ENCODE measurements at places on chromosomes 5 and 9.

DNA sequence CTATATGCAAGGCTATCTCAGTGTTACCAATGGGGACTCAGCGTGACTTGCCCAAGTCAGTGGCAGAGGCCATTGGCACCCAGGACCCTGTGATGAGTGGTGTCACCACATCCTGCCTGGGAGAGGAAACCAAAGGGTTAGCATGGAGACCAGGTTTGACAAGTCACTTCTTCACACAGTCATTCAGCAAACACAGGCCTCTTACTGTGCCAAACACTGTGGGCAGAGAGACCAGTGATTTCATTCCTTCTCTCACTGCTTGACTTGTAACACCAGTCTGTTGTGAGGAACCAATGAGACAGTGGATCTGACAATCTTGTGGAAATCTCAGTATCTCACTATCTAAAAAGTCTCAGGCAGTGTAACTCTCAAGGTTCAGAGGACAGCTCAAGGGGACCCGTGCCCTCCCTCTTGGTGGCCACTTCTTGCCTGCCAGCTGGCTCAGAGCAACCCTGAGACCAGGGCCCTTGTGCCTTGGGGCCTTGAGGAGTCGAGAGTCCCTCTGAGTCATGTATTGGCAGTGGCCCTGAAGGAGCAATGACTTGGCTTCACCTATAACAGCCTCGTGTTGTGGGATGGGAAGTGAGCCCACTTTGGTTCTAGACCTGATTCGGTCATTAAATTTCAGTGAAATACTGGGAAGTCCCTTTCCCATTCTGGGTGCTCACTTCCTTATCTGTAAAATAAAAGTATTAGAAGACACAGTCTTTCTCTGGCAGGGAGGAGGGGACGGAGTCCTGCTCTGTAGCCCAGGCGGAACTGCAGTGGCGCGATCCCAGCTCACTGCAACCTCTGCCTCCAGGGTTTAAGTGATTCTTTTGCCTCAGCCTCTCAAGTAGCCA lies 1.6 kb downstream of the FABP6 start:
- DNase-seq: peak; percentile 10

- peak; percentile 51 for DNase-seq
Observed at GRCh38 chr9:35035851-35036701, 36.3 kb downstream of the VCP start.

DNA sequence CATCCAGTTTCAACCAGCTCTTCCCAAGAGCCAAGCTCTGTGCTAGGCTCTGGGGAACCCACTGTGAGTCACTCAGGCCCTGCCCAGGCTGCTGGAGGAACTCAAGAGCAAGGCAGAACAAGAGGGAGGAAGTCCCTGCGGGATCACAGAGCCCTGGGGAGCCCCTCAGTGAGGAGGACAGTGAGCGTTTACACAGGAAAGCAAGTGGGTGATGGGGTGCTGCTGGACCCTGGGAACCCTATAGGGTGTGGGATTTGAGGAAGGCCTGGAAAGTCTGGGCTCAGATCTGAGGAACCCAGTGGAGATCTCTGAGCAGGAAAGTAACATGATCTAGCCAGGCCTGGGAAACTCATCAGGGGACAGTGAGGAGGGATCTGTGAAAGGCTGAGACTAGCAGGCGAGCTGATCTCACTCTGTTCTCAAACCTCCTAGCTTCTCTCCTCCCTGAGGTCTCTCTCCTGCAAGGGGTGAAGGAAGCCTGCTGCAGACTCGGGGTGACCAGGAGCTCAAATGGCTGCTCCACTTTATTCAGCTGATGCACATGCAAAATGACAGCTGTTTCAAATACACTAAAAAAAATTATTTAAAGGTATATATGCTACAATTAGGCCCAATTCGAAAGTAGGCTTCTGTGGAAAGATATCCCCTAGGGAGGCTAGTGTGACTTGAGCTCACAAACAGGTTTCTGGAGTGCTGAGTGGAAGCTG lies 70.0 kb downstream of the SHB start:
- no peak for DNase-seq

DNA sequence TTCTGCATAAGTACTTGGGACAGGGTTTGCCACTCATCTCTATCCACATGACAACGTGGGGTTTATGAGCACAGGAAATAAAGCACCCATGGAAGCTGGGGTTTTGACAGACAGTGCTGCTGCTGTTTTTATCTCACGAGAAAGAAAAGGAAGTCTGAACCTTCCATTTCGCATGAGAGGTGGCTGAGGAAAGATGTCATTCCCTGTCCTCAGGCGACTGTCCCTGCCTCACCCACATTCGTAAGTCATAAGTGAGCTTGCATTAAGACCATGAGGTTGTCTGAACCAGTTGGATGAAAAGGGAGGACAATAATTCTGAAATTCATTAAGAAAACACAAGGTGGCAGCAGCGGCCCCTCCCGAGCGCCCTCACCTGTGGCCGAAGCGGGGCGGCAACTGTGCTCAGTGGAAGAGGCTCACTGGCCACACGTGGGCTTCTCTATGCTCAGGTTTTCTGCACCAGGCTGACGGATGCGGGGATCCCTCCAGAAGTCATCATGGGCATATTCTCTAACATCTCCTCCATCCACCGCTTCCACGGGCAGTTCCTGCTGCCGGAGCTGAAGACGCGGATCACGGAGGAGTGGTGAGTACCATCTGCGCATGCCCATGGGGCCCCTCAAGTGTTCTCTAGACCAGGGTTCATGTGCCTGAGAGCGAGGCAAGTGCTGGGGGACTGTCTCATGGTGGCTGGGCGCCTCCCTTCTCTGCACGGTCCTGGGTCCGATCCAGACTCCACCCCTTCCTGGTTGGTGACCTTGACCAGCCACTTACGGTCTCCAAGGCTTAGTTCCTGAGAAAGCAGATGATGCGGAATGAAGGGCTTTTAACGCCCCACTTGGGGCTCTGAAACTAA lies 54.7 kb upstream of the SUSD3 start:
- DNase-seq: peak; percentile 62

DNA sequence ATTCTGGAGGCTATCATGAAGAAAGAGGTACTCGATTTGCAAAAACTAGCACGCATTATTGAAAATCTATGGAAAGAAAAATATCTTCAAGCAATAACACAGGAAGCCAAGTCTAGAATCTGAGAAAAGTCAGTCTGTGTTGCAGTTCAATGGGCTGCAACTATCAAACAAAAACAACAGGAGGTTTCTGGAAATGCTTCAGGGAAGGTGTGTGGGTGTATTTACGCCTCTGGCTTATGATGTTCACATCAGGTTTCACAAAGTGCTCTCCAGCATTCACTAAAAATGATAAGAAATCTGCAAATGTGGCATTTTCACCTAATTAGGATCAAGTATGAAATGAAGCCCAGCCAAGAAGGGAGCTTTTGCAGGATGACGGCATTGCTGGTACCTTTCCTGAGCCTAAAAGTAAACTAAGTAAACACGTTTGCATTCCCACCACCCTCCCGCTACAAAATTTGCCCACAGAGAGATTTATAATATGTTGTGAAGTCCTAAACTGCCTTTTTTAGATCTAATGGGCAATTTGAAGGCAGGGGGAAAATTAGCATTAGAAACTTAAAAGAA lies 146.4 kb downstream of the GABRB2 start:
- no peak for DNase-seq

- no peak for DNase-seq
Observed at GRCh38 chr5:50476549-50476948, 35.5 kb upstream of the EMB start.

GRCh38 chr5:6319116-6319515 lies 59.2 kb downstream of the MED10 start:
- no peak for DNase-seq

GRCh38 chr5:64971513-64971912 lies 202.8 kb downstream of the CWC27 start:
- no peak for DNase-seq

DNA sequence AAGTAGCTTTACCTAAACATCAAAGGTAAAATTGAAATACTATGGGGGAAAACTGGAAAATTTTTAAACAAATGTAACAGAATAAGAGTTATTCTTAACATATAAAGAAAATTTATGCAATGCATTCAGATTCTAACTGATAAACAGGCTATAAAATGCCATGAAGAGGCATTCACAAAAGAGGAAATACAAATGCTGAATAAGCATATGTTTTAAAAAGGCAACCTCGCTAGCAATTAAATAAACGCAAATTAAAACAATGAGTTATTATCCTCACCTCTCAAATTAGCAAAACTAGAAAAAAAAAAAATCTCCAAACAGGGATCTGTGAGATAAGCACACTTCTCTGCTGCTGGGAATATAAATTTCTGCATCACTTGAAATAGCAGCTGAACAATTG lies 63.2 kb upstream of the BRINP1 start:
- DNase-seq: no peak

DNA sequence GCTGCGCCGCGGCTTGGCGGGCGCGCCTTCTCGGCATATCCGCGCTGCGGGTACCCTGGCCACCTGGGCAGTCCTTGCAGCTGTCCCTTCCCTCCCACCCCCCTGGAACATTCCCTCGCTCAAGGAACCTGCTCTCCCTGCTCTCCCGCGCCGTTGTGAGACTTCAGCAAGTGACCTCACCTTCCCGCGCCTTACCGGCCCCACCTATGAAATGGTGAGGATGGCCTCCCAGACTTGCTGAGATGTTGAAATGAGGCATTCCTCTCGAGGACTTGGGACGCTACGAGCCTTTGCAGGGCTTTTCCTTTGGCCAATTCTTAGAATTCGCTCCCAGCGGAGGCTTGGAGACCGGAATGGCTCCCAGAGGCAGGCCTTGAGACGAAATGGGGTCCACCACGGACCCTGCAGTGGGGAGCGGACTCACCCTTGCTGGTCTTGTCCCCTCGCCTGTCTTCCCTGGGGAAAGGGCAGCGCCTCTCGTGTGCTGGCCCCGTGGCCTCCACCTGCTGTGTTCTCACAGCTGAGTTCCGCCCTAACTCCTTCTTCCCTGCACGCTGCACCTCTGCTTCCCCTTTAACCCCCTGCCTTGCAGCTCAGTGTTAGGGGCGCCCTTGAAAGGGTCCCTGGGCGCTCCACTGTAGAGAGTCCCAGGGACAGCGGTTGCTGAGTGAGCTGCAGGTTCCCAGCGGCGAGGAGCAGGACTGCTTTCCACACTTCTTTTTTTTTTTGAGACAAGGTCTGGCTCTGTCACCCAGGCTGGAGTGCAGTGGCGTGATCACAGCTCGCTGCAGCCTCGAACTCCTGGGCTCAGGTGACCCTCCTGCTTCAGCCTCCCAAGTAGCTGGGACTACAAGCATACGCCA lies 907 bp downstream of the HMCN2 start:
- DNase-seq: no peak

DNA sequence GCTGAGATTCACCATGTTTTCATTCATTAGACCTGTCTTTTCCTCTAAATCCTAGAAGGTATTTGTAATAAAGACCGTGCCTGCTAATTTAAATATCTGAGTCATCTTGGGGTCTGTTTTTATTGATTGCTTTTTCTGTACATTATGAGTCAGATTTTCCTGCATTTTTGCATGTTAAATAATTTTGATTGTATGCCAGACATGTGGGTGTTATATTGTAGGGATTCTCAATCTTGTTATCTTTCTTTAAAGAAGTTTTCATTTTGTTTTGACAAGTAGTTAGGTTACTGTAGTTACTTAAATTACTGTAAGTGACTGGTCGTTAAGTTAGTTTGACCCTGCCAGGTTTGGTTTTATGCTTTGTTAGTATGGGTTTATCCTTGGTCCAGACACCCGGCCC lies 35.1 kb downstream of the EXOSC2 start:
- DNase-seq: no peak

DNA sequence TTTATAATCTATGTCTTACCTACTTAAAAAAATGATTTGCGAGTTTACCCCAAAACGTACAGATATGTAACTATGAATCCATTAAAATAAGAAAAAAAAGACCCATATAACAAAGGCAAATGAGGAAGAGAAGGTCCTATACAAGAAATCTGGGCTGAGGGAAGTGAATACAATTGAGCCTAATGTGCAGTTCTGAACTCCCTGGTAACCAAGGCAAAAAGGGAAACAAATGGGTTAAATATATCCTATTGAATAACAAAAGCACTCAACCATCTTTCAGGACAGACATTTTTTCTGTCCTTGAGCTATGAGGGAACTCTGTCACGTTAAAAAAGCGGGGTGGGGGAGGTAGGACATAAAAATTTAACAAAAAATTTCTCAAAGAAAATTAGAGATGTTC lies 78.6 kb downstream of the PTPN3 start:
- no peak for DNase-seq

DNA sequence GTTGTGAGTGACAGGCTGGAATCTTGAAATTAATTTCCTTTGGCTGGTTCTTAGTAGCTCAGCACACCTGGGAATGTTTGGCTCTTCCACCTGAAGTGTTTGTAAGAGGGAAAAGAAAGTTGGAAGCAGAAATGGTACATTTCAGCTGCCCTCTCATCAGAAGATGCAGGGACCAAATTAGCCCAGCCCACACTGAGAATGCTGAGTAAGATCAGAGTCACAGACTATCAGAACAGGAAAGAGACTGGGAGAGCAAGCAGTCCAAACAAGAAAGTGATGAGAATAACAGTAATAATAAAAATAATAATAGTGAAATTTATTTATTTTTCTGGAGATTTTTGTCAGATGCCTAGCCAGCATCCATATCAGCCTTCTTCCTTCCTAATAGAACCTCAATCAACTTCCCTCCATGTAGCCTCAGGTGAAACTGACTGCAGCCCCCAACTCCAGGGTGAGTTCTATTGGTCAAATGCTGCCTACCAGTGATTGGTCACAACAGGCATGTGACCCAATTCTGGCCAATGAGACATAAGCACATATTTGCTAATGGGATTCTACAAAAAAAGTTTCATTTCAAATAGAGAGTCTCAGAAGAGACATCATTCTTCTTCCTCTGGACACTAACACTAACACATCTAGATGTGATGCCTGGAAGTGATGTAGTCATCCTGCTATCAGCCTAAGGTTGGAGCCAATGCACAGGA lies 31.2 kb upstream of the ADRA1B start:
- no peak for DNase-seq

DNA sequence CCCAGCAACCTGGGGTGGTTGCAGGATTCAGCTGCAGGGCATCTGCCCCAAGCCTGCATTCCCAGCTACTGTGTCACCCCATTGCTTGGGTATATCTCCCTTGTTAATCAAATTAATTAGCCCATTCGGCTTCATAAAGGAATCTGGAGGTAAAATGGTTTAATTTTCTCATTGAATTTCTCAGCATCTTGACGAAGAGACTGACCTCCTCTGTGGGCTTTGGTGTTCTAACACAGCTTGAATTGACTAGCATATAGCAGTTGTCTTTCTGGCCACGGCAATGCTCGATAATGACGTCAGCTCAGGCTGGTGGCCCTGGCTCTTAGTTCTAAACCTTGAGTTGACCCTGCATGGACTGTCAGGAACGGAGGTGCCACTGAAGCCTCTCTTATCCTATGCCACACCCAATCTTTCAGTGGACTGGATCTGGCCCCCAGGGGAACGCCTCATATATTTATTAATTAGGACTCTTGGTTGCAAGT lies 72.4 kb downstream of the MSX2 start:
- no peak for DNase-seq

DNA sequence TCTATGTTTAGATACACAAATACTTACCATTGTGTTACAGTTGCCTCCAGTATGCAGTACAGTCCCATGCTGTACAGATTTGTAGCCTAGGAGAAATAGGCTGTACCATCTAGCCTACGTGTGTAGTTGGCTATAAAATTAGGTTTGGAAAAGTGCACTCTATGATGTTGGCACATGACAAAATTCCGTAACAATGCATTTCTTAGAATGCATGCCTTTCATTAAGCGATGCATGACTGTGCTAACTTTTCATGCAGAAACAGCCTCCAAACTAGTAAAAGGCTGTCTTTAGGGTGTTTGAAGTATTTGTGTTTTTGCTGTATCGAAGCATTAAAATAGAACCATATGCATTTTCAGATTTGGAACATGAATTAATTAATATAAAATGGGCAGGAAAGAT lies 157.9 kb downstream of the RMI1 start:
- no peak for DNase-seq

- DNase-seq: no peak
Observed at GRCh38 chr5:110008131-110008530, 318.4 kb downstream of the MAN2A1 start.

Measured in stimulated activated CD4-positive, alpha-beta T cell treated with anti-CD3 and anti-CD28 coated beads, Interleukin-1b, Interleukin-23, amount 100 ng/mL, for 48 hours (primary cell).